ENCODE measurements at places on chromosomes 1 and 21.
A peak's percentile ranks its signal among the peaks of the same experiment; 100 is the strongest.

DNA sequence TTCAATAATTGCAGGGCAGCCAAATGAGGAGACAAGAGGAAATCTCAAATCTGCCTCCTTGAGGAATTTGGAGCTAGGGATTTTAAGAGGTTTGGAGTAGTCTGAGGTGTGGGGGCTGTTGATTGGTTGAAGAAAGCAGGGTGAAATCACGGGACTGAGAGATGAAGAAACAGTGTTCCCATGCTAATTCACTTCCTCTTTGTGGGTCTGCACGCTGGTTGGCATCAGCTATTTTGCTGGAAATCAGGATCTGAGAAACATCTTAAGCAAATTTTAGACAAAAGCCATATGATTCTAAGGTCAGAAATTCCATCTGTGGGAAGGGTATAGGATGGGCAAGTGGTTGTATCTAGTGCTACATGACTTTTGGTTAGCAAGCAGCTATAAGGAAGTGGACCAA is 107.1 kb upstream of the PAXBP1 start:
- no peak for DNase-seq

DNA sequence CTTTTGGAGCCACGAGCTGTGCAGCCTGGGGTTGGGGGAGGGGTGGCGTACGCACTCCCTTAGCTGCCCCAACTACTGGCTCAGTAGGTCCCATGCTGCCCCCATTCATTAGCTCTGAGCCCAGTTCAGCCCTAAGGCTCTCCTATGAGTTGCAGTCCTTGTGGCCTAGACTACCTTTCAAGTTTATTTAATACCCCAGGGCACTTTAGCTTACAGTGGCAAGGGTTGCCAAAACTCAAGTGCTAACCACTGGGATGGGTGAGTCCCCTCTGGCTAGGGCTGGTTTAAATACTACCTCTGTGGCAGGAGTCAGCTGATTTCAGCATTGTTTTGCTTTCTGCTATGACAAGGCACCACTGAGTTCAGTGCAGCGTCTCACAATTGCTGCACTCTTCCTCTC is 118.2 kb downstream of the ODF2L start:
- DNase-seq: no peak

DNA sequence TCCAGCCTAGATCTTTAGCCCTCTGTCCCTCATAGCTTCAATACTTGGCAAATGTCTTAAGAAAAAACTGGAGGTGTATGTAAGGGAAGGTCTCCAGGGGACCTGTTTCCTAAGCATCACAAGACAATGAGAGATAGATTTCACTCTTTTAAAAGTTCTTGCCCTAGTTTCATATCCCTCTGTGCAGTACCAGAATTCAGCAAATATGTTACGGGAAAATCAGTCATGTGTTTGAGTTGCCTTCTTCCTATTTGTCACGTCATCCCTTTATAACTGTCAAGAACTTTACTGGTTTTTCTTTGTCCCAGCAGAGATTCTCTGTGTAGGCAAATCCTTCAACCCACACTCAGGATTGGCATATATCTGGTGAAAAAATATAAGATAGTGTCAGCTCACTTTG is 32.3 kb downstream of the DNASE2B start:
- DNase-seq: no peak

DNA sequence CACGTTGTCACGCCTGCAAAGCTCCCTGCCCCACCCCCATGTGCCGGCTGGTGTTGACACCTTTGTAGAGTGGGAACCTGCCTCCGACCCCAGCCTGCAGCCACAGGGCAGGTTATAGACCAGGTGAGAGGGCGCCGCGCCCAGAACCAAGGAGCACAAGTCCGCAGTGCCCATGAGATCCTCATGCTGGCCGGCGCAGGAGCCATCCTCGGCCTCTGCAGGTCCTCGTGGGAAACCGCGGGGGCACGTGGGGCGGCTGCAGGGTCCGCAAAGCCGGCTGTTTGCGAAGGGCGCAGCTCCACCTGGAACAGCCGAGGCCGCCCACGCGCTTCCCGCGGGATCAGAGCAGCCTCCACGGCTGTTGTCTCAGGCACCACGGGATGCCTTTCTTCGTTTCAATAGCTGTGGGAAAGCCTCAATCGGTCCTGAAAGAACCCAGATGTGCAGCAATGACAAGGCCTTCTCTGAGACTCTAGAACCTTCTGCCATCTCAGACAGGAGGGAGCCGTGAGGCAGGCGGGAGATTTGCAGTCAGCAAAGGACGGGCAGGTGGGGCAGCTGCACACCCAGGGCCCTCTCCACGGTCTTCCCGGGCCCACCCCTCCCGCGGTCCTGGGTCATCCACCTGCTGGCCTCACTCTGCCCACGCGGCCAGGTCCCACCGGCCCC is 29.9 kb downstream of the POFUT2 start:
- peak; percentile 6 for DNase-seq

DNA sequence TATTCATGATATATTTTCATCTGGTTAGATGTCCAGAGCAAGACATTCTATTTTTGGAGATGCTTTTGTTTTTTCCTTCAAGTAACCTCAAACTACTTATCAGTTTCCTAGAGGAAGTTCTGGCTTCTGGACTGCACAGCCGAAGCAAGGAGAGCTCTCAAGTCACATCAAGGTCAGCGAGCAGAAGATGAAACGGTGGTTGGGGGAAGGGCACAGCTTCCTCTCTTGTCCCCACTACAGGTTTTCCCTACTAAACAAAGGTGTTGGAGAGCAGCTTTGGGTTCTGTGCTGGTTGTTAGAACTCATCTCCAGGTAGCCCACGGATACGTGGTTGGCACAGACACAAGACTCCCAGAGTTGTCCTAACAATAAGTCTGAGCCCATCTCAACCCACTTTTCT is 5.1 kb upstream of the PLEKHO1 start:
- DNase-seq: no peak

DNA sequence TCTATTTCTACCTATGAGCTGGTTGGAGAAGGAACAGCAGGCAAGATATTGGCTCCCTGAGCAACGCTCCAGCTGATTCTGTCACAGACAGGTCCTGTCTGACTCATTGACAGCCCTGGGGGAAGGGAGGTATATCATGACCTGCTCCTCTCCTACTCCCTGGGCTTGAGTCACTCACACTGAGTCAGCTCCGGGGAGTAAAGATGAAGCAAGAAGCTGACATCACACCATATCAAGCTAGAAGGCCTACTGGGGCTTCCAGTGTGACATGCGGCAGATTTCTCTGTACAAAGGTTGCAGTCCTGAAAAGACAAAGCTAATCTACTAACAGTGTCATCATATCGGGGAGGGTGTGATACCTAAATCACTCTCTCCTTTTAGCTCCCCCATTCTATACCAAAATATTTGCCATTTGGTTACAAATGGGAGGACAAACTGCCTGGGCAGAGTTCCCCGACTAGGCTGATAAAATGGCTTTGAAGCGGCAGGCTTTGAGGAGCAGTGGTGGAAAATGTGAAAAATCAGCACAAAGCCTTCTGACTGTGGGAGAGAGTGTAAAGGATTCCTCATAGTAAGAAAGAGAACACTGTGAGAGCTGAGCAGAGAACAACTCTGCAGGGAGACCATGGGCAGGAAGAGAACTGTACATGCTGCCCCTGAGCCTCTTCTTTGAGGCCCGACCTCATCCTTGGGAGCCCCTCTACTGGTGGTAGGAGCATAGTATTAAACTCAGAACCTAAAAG is 15.5 kb downstream of the PI4KB start:
- no peak for DNase-seq

GRCh38 chr1:156492013-156492590 is 8.5 kb downstream of the MEF2D start:
- DNase-seq: no peak

GRCh38 chr1:100597061-100597741 is 59.3 kb downstream of the GPR88 start:
- no peak for DNase-seq

GRCh38 chr1:28370239-28371009 is 884 bp downstream of the PHACTR4 start:
- no peak for DNase-seq

DNA sequence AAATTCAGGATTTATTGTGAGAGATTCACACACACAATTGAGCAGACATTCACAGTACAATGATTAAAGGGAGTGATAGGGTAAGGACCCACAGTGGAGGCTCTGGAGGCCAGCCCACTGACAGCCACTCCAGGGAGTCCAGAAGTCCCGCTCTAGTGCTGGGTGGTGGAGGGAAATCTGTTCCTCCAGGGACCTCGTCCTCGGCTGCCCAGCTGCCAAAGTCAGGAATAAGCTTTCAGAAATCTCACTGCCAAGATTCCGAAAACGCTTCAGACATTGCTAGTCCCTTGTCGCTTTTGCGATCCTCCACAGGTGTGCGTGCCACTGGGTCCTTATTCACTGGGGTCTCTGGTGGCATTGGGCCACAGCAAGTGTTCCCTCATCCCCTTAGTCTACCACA is 2.3 kb downstream of the MX1 start:
- DNase-seq: no peak

- DNase-seq: no peak
These were observed 73.1 kb downstream of the VPS13D start for GRCh38 chr1:12302798-12303447.

- DNase-seq: no peak
These were observed 147.0 kb upstream of the DNAH14 start for GRCh38 chr1:224782281-224783000.

DNA sequence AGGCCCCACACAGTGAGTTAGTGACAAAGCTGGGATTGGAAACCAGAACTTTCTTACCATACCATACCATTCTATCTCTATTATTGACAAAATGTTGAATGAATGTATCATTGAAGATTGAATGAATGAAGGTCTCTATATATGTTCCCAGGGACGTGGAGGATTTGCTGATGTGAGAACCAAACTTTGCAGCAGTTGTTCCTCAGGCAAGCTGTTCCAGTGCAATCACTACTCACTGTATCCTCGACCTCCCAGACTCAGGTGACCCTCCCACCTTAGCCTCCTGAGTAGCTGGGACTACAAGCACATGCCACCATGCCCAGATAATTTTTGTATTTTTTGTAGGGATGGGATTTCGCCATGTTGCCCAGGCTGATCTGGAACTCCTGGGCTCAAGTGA is 11.6 kb upstream of the LIN28A start:
- no peak for DNase-seq

GRCh38 chr1:100322436-100323211 is 29.7 kb upstream of the CDC14A start:
- no peak for DNase-seq

GRCh38 chr1:157199421-157199755 is 61.2 kb upstream of the ETV3 start:
- no peak for DNase-seq

DNA sequence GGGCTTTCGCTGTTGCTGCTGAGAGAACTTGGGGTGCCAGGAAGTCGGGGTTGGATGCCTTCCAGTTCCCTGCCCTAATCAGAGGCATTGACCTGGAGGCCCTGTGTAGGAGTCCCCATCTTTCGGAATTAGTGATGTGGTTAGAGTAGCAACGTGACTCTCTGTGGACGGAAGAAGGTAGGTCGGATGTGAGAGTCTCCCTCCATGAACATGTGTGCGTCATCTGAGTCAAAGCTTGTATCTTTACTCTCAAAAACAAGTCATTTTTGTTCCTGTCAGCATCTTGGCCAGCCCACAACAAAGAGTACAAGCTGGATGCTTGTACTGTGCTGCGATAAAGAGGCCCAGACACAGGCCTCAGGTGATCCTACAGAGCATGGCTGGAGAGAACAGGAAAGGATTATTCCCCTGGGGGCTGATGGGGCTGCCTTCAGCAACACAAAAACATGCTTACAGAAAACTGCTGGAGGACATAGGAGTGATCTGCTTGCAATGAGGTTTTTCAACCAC is 31.0 kb upstream of the IL10 start:
- no peak for DNase-seq

- no peak for DNase-seq
These were observed 340.7 kb downstream of the ADGRL2 start for GRCh38 chr1:82141390-82141789.

- no peak for DNase-seq
These were observed 78.9 kb downstream of the SLC66A1 start for GRCh38 chr1:19390901-19391595.
